ENCODE measurements at places on chromosomes 2 and 18.

DNA sequence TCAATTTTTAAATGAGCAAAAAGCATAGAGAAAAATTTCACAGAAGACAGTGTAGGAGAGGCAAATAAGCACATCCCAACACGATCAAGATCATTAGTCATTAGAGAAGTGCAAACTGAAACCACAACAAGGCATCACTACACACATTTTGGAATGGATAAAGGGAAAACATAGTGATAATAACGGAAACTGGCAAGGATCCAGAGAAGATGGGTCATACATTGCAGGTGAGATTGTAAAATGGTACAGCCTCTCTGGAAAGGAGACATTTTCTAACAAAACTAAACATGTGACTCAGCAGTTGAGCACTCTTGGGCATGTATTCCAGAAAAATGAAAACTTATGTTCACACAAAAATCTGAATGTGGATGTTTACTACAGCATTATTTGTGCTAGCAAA is 98.3 kb upstream of the TMEM17 start:
- DNase-seq = no peak

GRCh38 chr2:215347878-215348277 is 36.0 kb downstream of the ATIC start:
- no peak for DNase-seq

DNA sequence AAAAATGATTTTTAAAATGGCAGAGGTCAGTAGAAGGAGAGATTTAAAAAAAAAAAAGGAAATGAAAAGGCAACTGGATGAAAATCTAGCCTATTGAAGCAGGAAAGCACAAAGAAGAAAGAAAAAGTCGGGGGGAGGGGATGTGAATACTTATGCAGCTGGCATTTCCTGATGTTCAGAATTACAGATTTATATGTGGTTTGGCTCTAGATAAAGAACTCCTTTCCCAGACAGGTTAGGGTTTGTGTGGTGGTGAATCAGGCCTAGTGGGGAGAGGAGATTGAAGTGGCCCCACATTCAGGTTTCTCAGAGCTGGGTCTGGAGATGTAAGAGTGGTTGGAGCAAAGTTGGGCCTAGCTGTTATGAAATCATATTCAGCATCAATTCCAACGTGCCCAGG is 394.4 kb downstream of the FIGN start:
- no peak for DNase-seq

DNA sequence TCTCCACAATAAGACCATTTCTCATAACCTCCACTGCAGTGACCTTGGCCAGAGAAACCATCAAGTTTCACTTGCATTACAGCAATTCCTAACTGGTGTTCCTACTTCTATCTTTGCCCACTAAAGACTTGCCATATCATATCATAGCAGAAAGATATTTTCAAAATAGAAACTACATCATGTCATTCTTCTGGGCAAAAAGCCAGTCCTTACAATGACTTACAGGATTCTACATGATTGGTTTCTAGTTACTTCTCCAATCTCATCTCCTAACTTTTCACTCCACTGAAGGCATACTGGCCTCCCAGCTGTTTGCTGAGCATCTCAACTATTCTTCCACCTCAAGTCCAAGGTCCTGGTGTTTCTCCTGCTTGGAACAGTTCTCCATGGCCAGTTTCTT is 151.4 kb downstream of the HNMT start:
- DNase-seq = no peak

- DNase-seq = no peak
These were observed 20.6 kb upstream of the LOXHD1 start for GRCh38 chr18:46677611-46678010.

- no peak for DNase-seq
These were observed 1.5 kb downstream of the MSH6 start for GRCh38 chr2:47784352-47784851.

DNA sequence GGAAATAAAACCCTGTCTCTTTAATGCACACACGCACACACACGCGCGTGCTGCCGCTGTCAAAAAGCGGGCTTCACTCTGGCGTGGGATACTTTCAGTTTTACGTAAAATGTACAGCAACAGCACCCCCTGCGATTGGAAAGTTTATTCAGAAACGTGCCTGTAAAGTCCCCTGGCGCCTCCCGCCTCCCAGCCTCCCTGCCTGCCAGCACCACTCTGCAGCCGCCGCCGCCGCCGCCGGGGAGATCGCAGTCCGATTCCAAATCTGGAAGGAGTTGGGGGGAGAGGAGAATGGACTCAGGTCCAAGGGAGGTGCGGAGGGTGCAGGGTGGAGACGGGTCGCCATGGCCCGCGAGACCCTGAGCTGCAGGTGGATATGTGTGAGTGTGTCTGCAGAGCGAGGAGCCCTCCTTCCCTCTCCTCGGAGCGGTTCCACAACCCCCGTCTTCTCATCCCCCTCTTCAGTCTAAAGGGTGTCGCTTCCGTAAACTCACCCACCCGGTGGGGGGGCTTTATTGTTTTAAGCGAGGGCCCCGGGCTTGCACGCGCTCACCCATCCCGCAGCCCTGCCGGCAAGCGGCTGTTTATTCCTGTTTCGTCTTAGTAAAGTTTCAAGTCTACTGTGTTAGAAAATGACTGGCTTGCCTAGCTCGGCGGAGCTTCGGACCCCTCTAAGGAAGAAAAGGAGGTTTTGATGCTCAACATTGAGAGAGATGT is 1.8 kb upstream of the BCL11A start:
- peak; percentile 59 for DNase-seq

- DNase-seq = no peak
These were observed 60.9 kb downstream of the SH3YL1 start for GRCh38 chr2:202945-203344.

GRCh38 chr2:204114295-204115136 is 178.0 kb downstream of the ICOS start:
- DNase-seq = peak; percentile 19

DNA sequence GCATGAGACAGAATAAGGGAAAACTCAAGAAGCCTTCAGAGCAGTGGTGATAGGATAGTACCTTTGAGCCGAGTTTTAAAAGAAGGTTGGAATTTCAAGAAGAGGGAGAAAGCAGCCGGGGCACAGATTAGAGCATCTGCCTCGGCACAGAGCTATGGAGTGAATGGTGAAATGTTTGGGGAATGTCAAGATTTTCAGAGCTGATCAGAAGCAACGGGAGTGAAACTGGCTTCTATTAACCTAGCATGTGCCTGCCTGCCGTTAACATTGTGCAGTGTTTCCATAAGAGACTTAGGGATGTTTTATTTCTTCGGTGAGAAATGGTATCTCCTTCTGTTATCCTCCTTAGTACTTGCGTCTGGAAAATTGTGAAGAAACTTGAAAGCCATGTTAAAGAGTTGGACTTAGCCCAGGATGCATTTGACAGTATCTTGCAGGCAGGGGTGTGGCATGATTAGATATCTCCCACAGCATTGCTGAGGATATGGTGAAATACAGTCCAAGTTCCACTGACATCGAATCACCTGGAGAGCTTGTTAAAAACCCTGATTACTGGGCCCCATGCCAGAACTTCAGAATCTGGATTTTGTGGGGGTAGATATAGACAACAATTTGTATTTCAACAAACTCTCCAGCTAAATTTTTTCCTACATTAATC is 96.8 kb upstream of the PPP1CB start:
- peak; percentile 57 for DNase-seq

DNA sequence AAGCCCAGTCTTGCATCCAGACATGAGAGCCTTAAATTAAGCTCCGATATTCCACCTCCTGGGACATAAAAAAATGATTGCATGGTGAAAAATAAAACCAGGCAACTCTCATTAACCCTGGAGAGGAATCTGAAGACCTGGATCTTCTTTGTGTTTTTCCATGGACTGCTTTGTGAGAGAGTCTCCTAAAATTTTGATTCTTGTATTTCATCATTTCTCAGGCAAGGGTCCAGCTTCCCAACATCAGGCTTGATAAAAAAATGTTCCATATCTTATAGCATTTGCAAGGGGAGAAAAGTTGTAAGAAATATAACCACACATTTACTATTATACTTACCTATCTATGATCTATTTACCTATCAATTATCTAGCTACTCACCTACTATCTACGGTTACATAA is 327.5 kb upstream of the SPHKAP start:
- no peak for DNase-seq

- DNase-seq = no peak
These were observed 278.3 kb downstream of the TNS1 start for GRCh38 chr2:217724471-217724870.

GRCh38 chr2:128219891-128220290 is 98.8 kb downstream of the HS6ST1 start:
- no peak for DNase-seq

- no peak for DNase-seq
These were observed 69.2 kb downstream of the EHBP1 start for GRCh38 chr2:62774555-62775366.

DNA sequence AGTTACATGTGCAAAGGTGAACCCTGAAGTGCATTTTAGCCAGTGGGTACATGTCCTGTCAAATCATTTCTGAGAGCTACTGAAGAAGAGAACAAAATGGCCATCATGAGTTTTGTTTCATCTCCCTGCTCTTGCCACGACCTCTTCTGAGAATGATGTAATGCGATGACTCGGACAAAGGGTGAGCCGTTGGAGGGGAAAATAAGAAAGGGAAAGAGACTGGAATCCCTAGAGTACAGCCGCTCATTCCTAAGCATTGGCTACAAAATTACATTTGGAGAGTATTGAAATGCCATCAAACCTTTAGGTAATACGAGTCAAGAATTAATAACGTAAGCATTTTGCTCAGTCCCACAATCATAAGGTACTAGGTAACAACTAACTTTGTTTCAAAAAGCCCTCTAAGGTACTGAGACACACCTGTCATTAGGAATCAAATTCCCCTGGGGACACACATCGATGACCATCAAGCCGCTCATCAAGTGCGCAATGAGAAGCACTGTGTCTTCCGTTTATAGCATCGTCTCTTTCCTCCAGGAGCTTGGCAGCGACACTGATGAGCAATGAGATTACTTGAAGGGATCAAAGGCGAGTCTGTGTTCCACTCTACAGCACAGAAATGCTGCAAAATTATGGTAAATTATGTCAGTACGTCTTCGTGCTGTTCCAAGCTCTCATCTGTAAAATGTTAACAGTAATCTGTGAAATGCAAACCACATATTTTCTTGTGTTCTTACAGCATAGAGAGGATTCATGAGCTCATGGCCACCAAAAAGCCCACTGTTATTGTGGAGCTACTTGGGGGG is 97.3 kb upstream of the PIEZO2 start:
- DNase-seq = no peak

DNA sequence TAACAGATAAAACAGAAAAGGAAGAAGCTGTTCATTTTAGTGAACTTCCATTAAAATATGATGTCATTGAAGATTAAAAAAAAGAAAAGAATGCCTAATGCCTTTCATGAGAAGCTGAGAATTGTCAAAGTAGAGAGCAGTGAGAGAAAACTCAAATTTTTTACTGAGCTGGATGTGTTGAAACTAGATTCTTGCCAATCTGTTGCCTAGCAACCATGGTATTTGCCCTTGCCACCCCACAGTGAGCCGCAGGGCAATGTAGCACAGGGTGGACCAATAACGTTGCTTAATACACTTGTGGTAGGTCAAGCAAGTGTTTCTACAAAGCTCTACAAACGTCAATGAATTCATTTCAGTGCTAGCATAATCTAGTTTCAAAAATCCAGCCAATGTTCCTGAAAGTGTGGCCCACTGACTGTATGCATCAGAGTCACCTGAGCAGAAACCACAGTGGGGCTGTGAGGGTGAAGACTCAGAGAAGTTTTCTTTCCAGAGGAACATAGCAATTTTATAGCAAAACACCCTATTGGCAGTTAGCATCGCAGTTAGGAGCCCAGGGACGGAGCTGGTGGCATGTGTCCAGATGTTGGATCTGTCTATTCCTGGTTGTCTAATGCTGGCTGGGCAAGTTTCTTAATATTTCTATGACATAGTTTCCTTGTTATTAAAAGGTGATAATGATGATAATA is 132.2 kb downstream of the DOCK10 start:
- peak; percentile 46 for DNase-seq

GRCh38 chr2:144937910-144938709 is 418.2 kb upstream of the ZEB2 start:
- peak; percentile 16 for DNase-seq
